ENCODE measurements at places on chromosomes 4 and X.

DNA sequence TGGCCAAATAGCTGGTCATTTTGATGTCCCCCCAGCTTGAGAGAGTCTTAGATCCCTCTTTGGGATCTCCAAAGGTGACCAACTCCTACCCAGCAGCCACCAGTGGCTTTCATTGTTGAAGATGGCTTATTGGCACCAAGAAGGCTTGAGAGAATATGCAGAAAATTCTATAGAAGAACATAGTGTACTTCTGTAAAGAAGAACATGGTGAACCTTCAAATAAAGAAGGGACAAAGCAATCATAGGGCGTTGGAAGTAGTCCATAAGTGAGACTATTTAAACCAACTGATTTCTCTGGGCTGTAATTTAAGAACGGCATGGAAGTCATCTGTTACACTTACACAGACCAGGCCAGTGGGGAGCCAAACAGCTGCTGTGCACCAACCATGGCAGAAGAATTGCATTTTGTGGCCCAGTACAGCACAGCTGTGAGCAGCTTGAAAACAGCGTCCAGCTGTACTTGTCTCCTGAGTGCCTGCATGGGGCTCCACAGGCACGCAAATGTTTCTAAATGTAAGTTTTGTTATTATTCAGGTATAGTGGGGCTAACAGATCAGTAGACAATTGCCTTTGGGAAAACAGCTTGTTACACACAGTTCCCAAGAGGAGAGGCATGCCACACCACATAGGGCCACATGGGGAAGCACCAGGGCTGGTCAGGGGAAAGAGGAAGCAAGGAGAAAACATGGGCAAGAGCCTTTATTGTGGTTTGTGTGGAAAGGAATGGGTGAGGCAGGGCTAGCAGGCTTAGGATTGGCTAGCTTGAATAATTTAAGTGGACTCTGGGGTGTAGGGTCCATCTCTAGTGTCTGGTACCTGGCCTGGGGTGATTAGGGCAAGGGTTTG lies 125.0 kb downstream of the ARHGAP6 start:
- no peak for DNase-seq

DNA sequence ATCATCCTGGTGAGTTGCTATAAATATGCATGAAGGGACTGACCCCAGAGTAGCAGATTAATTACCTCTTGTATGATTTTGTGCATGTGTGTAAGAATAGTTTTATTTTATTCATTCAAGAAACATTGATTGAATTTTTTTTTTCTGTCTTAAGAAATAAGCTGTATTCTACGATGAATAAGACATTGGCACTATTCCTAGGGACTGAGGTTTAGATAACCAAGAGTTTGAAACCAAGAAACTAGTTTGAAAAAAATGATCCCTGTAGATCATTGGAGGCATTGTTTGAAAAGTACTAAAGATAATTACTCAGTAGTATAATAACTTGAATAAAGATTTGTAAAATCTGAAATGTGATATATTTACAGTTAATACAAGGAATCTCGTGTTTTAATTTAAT lies 1086.9 kb downstream of the PCDH7 start:
- no peak for DNase-seq

GRCh38 chrX:65772842-65773241 lies 105.4 kb downstream of the MSN start:
- DNase-seq: no peak

GRCh38 chr4:16082426-16083240 lies 1.2 kb downstream of the PROM1 start:
- DNase-seq: no peak

- no peak for DNase-seq
These were observed 28.8 kb downstream of the ASIC5 start for GRCh38 chr4:155837203-155837796.

DNA sequence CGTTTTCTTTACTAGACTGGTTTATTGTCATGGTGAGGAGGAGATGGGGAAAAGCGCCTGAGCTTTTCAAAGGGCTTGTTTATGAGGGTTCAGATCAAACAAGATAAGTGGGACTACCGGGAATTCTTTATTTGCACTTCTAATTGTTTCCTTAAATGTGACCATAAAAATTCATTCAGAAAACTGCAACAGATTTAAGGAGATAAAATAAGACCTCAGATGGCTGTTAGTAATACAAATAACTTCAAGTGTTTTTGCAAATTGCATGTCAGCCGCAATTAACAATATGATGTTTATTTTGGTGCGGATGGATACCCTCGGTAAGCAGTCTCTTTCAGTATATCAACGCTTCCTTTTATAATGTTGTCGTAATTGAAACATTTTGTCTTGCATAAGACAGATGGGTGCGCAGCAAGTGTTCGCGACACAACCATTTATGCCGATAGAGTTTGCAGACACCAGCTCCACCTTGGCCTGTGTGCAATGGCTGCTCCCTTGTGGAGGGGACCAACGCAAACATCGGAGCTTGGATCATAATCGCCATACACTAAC lies 151.0 kb downstream of the C4orf33 start:
- DNase-seq: no peak

GRCh38 chrX:107571296-107571998 lies 56.9 kb upstream of the PRPS1 start:
- DNase-seq: no peak

DNA sequence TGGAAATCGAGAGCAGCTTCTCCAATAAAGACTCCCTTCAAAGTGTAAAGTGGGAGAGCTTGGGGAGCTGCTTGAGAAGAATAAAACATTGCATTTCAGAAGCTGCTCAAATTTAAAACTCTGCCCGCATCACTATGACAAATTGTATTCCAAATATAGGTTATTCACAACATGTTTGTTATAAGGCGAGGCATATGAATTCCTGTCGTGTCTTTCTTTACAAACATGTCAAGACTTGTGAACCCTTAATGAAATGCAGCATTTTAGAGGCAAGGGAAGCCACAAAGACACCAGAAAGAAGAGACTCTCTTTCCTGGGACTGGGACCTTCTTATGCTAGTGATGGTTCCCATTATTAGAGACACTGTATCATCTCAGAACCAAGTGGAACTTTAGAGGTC lies 311.2 kb downstream of the DHX15 start:
- no peak for DNase-seq

DNA sequence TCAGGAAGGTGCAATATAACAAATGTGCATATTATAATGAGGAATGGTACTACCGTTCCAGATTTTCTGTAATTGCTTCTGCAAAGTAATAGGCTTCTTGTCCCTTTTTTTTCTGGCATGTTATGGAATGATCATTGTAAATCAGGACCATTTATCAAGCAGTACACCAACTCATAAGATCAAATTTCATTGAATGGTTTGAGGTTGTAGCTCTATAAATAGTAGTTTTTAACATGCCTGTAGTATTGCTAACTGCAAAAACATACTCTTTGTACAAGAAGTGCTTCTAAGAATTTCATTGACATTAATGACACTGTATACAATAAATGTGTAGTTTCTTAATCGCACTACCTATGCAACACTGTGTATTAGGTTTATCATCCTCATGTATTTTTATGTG lies 12.6 kb downstream of the IBSP start:
- DNase-seq: no peak

DNA sequence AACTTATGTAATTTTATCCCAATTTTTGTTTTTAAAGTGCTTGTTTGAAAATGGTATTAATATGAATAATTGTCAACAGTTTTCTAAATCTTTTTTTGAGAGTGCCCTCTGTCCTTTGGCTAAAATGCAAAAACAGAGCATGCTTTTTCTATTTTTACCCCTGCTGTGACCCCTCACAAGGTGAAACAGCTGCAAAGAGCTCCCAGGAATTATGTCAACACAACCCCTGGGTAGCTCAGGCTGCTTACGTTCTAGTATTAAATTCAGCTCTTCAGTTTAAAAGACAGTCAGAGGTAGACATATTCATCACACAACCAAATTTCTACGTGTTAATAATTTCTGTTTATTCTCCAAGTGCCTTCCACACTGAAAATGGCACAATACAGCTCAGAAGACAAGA lies 367.5 kb downstream of the PRDM5 start:
- DNase-seq: no peak

DNA sequence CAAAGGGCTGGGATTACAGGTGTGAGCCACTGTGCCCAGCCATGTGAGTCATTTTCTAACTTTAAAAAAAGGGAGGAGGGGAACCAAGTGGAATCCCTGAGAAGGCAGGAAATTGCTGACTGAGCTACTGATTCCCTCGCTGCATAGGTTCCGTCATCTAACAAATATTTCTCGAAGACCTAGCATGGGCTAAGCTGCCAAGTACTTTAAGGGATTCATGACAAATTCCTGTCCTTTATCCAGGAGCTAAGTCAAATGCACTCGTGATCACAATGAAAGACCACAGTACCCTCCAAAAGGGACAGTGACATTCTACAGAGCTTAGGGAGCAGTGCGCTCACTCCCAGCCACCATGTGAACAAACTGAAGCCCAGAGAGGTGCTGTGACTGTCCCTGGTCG lies 33.2 kb upstream of the MAN2B2 start:
- no peak for DNase-seq

DNA sequence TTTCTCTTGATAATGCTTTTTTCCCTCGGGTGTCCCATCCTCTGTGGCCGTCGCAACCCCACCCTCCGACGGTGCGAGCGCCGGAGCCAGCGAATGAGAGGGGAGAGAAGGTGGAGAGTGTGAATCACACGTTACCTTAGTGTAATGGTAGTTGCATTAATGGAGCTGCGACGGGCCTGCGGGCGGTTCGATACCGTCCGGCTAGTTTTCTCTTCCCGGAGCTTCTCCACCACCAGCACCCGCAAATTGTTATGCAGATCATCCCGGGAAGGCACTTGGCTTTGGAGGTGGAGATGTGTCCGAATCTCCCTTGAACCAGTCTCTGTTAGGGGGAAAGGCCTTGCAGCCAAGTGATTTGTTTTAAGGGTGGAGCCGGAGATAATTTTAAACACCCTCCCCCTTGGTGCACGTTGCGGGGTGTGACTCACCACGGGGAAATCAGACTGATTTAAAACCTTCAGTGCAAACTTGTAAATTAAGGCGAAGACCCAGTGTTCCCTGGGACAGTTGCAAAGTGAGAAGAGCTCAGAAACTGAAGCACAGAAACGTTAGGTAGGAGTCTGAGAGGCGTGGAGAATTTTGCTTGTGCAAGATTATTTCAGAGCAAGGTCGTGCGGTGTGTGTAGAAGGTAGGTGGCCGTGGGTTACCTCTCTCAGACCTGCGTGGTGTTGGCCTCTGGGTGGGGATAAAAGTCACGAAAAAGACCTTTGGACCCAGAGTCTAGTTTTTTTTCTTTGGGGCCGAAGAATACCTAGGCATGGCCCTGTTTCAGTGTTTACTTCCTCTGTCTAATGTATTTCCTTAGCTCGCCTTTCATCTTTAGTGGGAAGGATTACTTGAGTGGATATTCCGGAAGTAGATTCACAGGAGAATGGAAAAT lies 1.3 kb downstream of the AFF1 start:
- DNase-seq: peak; percentile 73

- DNase-seq: no peak
These were observed 1488.3 kb downstream of the RPA4 start for GRCh38 chrX:98371994-98372393.

- no peak for DNase-seq
These were observed 100.7 kb upstream of the MAP3K15 start for GRCh38 chrX:19616016-19616415.

- DNase-seq: peak; percentile 67
These were observed at the start of gene MTMR1 for GRCh38 chrX:150692831-150693724. Gene MTMR1 (plus strand): TSS chrX:150693396. CDS start chrX:150693531, 135 bp downstream.

GRCh38 chr4:110475881-110476818 lies at the start of gene ENPEP:
Gene ENPEP (plus strand): TSS chr4:110476155. CDS start chr4:110476415, 260 bp downstream.
- no peak for DNase-seq
